ENCODE measurements at places on chromosomes 4 and X.
A peak's percentile ranks its signal among the peaks of the same experiment; 100 is the strongest.

GRCh38 chr4:121009578-121010478, 62.5 kb downstream of the NDNF start:
- no peak for DNase-seq

GRCh38 chr4:47597696-47598095, 112.6 kb downstream of the ATP10D start:
- no peak for DNase-seq

GRCh38 chrX:70436343-70436742, 8.3 kb upstream of the DLG3 start:
- no peak for DNase-seq

GRCh38 chr4:72397314-72397713, 171.7 kb downstream of the ADAMTS3 start:
- no peak for DNase-seq

DNA sequence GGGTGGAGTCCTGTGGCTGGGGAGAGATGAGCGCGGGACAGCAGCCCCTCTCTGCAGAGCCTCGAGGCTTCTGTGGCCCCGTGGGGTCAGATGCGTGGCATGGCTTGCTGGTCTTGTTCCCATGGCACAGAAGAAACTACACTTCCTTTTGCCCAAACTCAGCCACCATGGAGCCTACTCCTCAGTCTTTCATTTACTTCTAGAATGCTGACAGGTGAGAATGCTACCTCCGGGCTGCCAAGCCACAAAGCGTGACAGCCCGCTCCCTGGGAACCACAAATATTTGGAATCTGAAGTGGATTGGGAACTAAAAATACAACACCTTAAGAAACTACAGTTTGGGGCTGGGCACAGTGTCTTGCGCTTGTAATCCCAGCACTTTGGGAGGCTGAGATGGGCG, 98.0 kb downstream of the TRAPPC11 start:
- no peak for DNase-seq

DNA sequence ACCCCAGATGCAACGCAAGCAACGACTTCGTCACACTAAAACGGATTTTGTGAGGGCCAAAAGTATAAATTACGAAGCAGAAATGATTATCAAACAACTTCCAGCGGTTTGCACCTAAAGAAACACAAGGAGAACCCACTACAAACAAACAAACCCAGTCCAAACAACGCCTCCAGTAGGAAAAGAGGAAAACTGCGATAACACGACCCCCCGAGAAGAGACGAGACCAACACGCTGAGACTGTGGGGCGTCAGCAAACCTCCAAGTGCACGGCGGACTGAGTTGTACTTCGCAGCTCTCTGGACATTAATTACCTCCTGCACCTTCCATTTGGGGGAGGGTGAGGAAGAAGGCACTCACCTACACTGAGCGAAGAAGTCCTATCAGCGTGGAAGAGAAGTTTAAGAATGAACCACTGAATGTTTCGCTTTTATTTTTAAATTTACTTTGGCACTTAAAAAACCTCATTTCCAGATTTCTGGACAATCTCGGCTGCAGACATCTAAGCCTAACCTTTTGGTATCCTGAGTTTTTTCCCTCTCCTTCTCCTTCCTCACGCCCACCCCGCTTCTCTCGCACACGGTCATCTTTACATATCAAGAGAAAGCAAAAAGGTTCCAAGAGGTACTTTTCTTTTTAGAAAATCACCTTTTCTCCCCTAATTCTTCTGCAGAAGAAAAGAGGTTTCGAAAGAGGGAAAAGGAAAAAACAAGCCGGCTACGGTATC, at the start of gene MAB21L2:
Gene MAB21L2 (plus strand): TSS at position 6 of the 727 bp plus-strand sequence. CDS start 879 bp downstream, outside the sequence.
- no peak for DNase-seq

DNA sequence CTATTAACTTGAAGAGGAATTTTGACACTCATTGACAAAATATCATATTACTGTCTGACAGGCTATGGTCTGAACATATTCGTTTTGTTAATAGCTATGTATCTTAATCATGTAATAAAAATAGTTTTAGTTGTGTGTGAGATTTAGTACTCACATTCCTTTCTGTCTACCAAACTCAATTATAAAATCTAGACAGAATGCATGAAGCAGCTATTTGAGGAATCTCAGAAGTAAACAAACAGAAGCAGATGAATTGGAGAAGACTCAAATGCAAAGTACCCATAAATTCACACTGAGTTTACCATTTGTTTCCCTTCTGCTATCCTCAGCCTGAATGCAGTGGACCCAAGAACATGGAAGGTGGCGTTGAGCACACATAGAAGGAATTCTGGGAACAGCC, 841.6 kb upstream of the AADAT start:
- no peak for DNase-seq

DNA sequence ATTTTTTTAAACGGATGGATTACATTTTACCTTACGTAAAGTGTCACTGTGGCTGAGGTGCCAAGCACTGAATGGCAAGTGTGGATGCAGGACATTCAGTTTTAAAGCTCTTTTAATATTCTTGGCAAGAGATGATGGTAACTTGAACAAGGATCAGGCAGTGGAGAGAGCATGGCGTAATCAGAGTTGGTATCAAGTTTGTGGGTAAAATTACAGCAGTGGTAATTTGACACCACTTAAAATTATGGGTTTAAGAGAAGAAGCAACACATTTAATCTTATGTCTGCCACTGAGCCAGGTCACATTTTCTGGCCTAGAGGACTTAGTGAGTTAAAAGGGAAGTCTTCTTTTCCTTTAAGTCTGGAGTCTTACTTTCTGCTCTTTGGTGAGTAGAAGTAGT, 100.5 kb downstream of the NAA11 start:
- DNase-seq: no peak

- no peak for DNase-seq
Measured at GRCh38 chr4:98601708-98602107, 56.7 kb downstream of the TSPAN5 start.

- peak; percentile 21 for DNase-seq
Measured at GRCh38 chrX:45621376-45622041, 420.8 kb upstream of the DIPK2B start.

- no peak for DNase-seq
Measured at GRCh38 chr4:52617336-52618020, 41.6 kb downstream of the USP46 start.

GRCh38 chr4:138107023-138107422, 135.1 kb downstream of the SLC7A11 start:
- no peak for DNase-seq

- no peak for DNase-seq
Measured at GRCh38 chr4:38230821-38231563, 270.8 kb downstream of the PTTG2 start.

Data from suppressor macrophage treated with lipopolysaccharide for 4 hours (primary cell).